Astrocyte (in vitro differentiated cells and primary cell): ENCODE measurements at places on chromosomes 1 and 21. TPM values are rescaled to one million over a fixed set of nuclear protein-coding genes. Genes with fewer than 3 reads are reported as not detected.

Gene NTNG1
- 6.7 and 8.1 TPM in 2 replicates for total RNA-seq

Gene OR2T35
- total RNA-seq: not detected in 2 replicates

- no peak for DNase-seq
These were observed 9.6 kb downstream of the PRCC start for GRCh38 chr1:156776942-156777341.

Gene NTMT2
- total RNA-seq: 0.43 TPM in 1 of 2 replicates, not detected in the other

DNA sequence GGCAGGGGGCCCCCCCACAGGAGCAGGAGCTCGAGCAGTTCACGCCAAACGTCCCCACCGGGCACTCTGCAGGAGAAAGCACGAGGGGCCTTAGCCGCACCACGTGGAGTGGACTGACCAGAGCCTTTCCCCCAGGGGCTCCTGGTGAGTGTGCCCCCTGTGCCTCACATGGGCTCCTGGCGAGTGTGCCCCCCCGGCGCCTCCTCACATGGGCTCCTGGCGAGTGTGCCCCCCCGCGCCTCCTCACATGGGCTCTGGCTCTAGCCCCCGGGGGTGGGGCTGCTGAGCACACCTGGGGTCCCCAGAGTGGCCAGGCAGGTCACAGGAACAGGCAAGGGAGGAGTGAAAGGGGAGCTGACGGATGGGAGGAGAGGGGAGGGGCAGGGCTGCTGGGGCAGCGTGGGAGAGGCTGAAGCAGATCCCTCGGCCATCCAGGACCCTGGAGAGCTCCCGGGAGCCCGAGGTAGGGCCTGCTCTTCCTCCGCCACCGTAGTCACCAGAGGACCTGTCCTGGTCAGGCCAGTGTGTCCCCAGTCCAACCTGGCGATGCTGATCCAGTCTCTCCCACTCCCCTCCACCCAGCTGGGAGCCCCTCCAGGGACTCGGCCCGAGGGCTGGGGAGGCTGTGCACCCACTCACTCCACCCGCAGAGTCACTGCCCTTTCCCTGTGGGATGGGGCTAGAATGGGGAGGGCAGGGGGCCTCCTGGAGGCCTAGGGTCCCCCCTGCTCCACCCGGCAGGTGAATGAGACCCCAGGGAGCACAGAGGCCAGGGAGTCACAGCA lies 47.6 kb downstream of the ARHGEF16 start:
- peak; percentile 28 for DNase-seq

Gene TNNT2
- 2.2 and 6.1 TPM in 2 replicates for total RNA-seq

- no peak for DNase-seq
These were observed 71.0 kb downstream of the TOMM20 start for GRCh38 chr1:235057385-235058306.

- no peak for DNase-seq
These were observed 26.5 kb upstream of the KRTAP19-8 start for GRCh38 chr21:31064803-31065202.

DNA sequence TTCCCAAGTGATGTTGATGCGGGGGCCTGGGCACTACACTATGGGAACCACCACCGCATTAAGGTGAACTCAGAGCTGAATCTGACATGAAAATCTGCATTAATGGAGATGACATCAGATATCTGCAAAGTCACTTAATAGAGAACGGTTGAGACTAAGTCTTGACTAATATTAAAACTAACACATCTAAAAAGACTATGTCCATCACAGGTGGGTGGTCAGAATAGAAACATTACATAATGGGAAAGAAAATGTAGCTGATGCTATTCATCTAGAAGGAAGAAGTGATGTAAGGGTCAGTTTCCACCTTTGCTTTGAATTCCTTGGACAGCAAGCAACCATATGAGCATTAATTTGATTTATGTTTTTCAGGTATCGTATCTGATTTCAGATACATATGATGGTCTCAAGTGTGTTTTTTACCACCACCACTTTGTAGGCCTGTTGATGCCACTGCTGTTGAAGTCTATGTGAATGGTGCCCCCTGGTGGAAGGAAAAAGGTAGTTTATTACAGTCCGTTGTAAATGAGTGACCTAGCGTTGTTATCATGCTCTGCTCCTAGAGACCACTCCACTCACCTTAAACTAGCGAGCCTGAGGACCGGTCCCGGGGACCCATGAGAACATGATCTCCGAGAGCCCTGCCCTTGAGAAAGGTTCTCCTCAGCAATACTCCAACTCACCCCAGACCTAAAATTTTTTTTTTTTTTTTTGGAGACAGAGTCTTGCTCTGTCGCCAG lies 73.5 kb downstream of the BACH1 start:
- DNase-seq: peak; percentile 64

GRCh38 chr1:41954533-41954944 lies 35.8 kb upstream of the HIVEP3 start:
- DNase-seq: peak; percentile 95

DNA sequence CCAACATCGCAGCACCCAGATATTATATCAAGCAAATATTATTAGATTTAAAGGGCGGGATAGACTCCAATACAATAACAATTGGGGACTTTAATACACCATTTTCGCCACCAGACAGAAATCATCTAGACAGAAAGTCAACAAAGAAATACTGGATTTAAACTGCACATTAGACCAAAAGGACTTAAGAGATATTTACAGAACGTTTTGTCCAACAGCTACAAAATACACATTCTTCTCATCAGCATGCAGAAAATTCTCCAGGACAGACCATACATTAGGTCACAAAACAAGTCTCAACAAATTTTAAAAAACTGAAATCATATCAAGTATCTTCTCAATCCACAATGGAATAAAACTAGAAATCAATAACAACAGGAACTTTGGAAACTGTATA lies 121.2 kb downstream of the ACBD6 start:
- no peak for DNase-seq

Gene CFHR2
- total RNA-seq: not detected in 2 replicates

Gene AIRE
- 0.07 TPM in 1 of 2 replicates, not detected in the other for total RNA-seq

DNA sequence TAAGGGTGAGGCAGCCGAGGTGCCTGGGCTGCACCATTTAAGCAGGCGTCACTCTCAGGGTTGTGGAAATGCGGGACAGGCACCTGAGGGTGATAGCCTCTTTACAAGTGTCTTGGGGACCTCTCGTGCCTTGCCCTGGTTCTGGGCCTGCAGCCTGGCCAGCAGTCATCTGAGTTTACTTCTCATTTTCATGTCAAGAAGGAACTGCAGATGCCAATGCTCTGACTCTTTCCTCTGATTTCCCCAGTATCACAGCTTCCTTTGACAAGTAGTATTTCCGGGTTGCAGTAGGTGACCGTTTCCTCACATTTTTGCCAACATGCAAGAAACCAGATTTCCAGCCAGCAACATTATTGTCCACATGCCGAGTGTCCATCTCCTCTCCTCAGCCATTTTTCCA lies 286.9 kb downstream of the DISC1 start:
- DNase-seq: no peak

DNA sequence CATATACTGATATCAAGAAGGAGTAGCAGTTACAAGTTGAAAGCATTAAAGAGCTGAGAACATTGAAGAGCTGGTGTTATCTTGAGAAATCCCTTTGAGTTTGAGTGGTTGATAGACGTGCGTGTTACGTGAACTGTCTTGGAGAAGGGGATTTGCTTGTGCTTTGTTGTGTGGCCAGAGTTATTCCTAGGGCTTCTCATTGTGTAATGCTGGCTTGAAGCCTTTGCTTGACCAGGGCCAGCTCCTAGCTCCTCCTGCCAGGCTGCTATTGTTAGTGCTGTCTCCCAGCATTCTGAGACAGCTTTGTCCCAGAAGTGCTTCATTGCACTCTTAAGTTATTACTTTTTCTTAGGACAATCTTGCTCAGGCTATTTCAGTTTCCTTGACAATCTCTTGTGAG lies 116.2 kb upstream of the KCNK2 start:
- peak; percentile 31 for DNase-seq

Gene HSF2BP
- total RNA-seq: 3.2 TPM in 2 replicates

- peak; percentile 39 for DNase-seq
These were observed 61.1 kb upstream of the HP1BP3 start for GRCh38 chr1:20848162-20848561.

- DNase-seq: no peak
These were observed 410 bp downstream of the TXNDC12 start for GRCh38 chr1:52054496-52055065.

DNA sequence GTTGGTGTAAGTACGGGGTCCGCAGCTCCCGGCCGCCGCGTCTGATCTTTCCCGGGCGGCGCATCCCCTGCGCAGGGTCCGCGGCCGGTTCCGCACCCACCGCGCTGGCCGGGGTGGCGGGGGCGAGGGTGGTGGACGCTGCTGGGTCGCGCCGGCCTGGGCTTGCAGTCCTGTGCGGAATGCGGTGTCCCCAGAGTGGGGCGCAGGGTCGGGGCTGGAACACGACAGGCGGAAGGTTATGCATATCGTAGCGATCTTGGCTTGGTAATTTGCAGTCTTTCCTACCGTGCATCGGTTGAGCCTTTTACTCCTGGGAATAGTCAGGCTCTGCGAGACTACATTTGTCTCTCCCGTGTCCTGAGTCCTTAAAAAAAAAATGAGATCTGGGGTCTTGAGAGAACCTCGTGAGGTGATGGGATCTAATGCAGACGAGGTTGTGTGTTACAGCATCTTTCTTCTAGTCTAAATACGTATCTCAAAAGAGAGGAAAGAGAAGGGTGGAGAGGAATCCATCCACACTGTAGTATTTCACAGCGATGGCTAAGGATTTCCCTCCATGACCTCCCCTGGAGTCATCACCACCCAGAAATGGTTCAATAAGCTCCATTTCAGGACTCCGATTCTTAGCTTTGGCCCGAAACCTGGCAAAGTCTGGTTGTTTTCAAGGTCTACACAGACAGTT lies 572 bp downstream of the ATP1B1 start:
- DNase-seq: no peak

Gene KRTAP19-1
- total RNA-seq: not detected in 2 replicates

DNA sequence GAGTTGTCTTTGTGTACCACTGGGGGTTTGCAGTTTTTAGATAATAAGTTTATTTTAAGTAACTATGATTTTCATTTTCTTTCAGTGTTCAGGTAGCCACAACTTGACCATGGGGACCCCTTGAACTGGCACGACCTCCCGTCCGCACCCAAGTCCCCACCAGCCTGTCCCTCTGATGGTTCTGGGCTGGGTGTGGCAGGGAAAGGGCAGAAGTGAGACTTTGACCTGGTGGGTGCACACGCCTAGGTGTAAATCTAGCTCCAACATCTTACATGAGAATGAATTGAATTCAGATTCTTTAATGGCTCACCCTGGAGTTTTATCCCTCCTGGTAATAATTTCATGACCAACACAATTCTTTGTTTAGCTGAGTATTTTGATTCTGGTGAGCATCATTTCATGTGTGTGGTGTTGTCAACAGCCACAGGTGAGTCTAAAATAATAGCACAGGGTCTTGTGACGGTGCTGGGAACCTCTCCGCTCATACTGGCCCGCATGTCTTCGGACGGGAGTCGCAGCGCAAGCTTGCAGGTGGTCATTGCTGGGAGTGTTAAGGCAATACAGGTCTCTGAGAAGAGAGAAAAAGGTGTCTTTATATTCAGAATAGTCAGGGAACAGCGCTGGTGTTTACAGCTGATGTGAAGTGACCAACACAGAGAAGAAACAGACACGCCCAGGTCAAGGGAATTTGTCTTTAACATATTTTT lies 50.8 kb upstream of the POFUT2 start:
- no peak for DNase-seq

Gene PYHIN1
- total RNA-seq: not detected in 2 replicates

- peak; percentile 49 for DNase-seq
These were observed 7.1 kb upstream of the CPLANE2 start for GRCh38 chr1:16243936-16244649.

Gene PTCH2
- 0.65 and 0.89 TPM in 2 replicates for total RNA-seq

Gene NBPF14
- total RNA-seq: 41.3 and 44.2 TPM in 2 replicates

DNA sequence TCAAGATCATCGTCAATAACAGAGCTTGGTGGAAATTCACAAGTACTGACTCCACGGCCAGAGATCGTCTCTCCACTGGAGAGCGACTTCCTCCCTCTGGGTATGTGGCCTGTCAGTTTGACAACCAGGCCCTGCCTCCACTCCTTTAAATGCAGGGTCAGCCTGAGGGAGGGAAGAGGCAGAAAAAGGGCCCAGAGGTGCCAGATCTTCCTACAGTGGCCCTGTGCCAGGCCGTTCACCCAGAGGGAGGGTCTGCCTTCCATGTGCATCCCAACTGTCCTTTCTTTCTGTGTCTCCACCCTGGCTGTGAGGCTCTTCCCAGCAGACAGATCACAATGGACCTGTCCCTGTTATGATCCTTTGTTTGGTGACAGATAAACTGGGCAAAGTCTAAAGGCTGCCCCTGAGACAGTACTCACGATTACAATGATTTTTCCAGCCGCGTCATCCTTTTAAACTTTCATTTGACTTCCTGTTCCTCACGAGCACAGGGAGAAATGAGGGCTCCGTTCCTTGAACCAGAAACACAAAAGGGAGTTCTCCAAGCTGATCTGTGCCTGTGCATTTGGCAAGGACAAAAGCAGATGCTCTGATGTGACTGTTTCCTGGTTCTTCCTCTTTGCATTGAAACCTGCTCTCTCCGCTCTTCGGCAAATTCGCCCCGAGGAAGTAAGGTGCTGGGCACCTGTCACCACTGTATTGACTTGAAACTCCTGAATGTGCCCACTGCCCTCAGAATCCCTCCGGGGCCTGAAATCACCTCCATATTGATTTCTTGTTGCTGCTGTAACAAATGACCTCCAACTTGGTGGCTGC lies 126.7 kb downstream of the PGBD5 start:
- DNase-seq: no peak

Gene FHL3
- 107 and 116 TPM in 2 replicates for total RNA-seq

- peak; percentile 87 for DNase-seq
These were observed 30.0 kb downstream of the PRKACB start for GRCh38 chr1:84174051-84174556.

DNA sequence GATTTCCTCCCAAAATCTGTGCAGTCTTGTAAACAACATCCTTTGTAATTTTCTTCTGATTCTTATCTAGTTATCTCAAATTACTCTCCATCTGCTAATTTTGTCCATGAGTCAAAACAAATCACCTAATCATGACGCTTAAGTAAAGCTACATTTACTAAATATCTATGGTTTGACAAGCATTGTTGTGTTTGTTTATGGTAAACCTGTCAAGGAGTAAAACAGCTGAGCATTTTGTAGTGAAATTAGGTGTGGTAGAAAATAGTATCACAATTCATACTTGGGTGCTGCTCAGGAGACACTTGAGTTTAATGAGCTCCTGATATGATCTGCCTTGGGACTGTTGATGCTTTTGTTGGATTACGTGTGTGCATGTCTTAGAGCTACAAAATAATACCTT lies 11.6 kb downstream of the TIPRL start:
- DNase-seq: no peak

Gene ETS2
- total RNA-seq: 37.0 and 40.3 TPM in 2 replicates

- peak; percentile 62 for DNase-seq
These were observed 16.7 kb downstream of the POU3F1 start for GRCh38 chr1:38029685-38030511.

- DNase-seq: no peak
These were observed 6.9 kb upstream of the SLC35F3 start for GRCh38 chr1:233897325-233898162.

GRCh38 chr1:3429766-3430165 lies 24.7 kb upstream of the ARHGEF16 start:
- DNase-seq: no peak

- no peak for DNase-seq
These were observed 30.4 kb upstream of the SLC44A5 start for GRCh38 chr1:75641325-75641724.

Gene CFAP107
- total RNA-seq: not detected in 2 replicates

DNA sequence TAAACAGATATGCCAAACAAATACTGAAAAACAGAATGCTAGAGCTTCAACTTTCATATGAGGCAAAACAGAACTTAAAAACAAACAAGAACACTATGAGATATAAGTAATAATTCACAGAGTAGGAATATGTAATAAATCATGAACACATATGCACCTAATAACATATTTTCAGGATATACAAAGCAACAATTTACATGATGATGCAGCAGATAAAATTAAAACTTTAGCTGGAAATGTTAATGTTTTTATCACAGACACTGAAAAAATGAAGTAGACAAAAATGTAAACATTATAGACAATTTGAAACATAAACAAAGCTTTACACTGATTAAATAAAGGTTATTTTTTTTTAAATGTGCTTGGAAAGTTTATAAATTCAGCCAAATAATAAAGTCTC lies 443.1 kb upstream of the NFIA start:
- no peak for DNase-seq
